ENCODE measurements at places on chromosomes 3 and 15.

- DNase-seq, result no peak
Observed at GRCh38 chr3:151625086-151625485, 108.6 kb upstream of the AADACL2 start.

DNA sequence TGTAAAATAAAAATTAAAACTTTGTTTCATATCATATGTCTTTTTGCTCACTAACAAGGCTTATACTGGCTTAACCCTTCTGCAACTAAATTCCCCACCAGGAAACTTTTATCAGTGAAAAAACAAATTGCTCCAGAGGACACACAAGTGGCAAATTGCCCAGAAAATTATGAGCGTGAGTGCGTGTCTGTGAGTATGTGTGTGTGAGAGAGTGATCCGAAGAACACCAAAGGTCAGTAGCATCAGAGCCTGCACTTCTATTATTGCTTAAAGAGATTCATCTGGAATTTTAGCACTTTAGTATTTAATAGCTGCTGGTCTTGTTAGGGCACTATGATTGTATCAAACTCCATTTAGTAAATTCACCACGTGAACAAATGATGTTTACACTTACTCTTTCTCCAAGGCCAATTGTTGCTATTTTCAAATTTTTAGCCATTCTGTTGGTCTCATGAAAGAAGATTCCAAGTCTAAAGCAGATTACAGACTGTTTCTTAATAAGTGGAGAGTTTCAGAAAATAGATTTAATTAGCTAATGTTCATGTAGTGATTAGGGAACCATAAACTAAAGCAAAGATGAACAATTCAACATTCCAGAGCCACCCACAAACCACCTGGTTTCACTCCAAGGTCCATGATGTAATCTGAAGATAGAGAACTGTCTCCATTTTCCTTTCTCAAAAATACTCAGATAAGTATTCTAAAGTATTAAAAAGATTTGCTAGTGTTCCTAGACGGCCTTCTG lies 91.1 kb upstream of the IL12A start:
- DNase-seq, result no peak

- no peak for DNase-seq
Observed at GRCh38 chr3:141255846-141256261, 24.2 kb downstream of the PXYLP1 start.

GRCh38 chr3:44130249-44130648 lies 111.4 kb upstream of the TOPAZ1 start:
- no peak for DNase-seq

- no peak for DNase-seq
Observed at GRCh38 chr3:49724586-49724985, 835 bp upstream of the GMPPB start.

DNA sequence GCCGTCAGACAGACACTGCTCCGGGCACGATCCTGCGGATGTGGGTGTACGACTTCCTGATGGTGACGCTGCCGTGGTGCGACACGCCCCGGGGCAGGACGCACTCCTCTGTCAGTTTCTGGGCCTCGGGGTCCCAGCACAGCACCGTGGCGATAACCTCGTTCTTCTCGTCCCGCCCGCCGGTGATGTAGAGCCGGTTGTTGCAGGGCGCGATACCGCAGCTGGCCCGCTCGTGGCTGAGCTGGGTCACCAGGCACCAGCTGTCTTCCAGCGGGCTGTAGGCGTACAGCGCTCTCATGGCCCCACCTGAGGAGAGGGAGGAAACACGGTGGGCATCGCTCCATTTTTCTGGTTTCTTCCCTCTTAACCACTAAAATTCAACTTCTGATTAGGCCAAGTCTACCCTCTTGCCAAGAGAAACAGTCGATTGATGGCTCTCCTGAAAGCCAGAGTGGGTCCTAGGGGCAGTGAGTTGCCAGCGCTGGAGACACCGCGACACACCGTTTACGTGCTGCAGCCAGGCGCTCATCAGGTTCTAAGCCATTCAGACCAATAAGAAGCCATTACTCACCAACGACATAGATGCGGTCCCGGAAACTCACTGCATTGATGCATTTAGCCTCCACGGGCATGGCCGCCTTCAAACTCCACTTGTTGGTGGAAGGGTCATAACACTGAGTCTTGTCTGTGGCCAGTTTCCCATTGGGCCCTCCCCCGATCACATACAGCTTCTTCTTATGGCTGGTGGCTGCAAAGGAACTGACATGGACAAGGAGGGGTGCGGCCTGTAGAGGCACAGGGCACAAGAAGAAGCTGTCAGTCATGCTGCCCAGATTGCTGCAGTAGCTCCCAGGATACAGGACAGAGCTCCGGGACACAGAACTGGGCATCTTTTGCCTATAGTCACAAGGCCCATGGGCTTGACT lies 63.3 kb downstream of the KLHL6 start:
- no peak for DNase-seq

DNA sequence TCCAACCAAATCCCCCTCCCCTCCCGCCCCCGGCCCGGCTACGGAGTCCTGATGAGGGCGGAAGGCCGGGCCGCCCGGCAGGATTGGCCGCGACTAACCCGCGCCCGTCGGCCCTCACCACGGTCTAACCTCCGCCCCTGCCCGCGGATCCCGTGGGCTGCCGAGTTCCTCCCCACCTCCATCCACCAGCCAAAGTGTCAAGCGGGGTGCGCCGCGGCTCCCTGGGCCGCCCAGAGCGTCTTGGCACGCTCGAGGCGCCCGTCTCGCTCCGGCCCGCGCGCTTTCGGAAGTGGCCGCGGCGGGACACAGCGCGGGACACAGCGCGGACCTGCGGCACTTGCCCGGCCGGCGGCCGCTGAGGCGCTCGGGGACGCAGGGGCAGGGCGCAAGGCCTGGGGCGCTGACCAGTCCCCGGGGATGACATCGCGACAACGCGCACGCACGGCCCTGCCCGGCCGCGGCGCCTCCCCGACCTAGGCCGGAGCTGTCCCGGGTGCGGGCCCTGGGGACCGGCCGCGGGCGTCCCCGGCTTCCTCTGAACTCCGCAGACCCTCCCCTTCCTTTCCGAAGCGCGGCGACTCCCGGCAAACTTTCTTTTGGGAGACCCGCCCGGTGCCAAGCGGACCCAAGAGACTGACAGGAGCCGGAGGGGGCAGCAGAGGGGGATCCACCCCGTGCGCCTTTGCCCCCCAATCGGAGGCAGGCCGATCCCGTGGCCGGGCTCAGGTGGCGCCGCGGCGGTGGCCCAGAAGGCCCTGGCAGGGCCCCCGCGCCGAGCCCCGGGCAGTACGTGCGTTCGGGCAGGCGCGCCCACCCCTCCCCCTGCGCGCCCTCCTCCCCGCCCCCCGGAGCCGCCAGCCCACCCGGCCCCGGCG lies 112.8 kb upstream of the ICE2 start:
- DNase-seq, result no peak

- DNase-seq, result no peak
Observed at GRCh38 chr3:71039332-71039731, 544.2 kb downstream of the FOXP1 start.

GRCh38 chr3:15556512-15556911 lies 35.0 kb upstream of the COLQ start:
- no peak for DNase-seq

DNA sequence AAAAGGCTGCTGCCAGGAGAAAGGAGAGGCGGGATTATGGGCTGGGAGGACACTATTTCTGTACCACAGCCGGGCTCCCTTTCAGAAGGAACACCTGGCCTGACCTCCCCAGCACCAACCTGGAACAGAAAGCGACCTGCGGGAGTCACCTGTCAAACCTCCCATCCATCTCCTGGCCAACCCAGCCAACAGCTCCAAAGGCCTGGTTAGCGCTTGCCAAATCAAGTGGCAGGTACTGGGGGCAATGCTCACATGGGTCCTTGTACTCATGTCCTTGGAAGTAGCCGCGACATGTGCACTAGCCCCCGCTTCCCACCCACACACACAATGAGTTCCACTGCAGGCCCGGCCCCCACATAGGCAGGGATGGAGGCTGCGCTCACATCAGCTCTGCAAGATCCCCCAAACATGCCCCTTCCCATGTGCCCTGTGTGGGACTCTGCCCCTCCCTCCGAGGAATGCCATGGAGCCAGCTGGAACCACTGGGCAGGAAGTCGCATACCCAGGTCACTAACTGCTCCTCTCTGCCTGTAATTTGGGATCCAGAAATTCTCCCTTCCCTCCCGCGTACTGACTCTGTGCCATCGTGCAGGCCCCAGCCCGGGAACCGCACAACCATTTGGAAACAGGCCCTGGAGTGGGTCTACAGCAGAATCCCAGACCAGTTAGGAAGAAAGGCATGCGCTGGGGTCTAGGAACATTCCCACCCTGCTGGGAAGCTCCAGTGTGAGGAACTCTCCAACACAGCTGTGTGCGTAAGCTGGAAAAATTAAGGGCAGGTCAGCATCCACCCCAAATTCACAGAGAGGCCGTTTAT lies 98.9 kb downstream of the LRIG1 start:
- no peak for DNase-seq

- DNase-seq, result no peak
Observed at GRCh38 chr3:134910026-134910425, 115.0 kb downstream of the EPHB1 start.

DNA sequence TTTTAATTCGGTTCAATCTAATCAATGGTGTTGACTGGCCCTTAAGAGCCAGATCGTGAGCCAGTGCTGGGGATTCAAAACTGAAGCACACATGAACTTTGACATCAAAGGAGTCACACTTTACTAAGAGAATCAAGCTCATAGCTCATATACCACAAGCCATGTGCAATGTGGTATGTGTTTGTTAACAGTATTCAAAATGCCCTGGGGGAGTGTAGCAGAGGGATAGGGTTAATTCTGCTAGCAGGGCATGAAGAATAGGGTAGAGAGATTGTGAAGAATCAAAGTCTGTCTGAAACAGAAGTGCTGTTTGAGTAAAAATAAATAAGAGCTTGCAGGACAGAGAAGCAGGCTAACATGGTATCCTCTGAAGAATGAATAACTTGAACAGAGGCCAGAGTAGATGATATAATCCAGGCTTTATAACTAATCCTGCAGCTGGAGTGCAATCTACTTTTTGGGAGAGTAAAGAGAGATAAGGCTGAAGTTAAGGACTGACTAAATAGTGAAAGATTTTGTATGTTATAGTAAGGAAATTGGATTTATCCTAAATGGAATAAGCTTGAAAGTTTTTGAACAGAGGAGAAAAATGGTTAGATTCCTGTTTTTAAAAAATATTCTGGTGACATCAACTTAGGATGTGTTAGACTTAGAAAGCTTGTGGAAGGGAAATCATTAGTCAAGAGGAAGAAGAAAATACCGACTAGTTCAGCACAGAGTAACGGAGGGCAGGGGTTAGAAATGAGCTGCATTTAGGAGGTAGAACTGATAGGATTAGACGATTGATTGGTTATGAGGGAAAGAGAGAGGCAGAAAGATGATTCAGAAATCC lies 292.0 kb downstream of the NFKBIZ start:
- DNase-seq, result no peak

DNA sequence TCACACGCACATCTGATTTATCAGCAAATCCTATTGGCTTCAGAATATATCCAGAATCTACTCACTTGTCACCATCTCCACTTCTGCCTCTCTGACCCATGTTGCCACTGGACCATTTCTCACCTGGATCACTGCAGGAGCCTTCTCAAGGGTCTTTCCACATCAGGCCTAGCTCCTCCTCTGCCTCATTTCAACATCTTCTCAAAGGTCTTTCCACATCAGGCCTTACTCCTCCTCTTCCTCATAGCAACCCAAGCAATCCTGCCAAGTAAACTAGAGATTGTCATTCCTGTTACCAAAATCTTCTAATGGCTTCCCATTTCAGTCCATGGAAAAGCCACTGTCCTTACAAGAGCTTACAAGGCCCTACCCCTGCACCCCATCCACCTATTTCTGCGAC lies 18.0 kb upstream of the DUT start:
- DNase-seq, result no peak

DNA sequence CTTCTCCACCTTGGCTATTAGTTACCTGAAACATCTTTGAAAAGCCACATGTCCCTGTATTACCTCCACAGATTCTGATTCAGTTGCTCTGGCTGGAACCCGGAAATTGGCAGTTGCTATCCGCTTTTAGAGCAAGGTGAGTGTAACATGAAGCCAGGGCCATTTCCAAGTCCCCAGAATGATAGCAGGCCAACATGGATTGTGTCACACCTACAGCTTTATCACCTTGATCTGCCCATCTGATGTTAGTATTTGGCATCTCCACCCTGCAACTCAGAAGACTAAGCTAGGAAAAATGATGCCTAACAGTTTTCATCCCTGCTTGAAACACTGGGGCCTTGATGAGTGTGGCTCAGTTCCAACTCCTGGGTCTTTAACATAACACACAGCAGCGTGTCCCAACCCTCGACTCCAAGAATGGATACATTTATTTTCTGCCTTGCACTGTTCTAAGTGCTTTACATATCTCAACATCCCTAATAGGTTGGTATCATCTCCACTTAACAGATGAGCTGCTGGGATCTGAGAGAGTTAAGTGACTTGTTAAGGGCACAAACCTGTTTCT lies 21.3 kb upstream of the NUDT16 start:
- no peak for DNase-seq
